ENCODE measurements at places on chromosomes 1 and 21. TPM values are rescaled to one million over a fixed set of nuclear protein-coding genes. Genes with fewer than 3 reads are reported as not detected.

DNA sequence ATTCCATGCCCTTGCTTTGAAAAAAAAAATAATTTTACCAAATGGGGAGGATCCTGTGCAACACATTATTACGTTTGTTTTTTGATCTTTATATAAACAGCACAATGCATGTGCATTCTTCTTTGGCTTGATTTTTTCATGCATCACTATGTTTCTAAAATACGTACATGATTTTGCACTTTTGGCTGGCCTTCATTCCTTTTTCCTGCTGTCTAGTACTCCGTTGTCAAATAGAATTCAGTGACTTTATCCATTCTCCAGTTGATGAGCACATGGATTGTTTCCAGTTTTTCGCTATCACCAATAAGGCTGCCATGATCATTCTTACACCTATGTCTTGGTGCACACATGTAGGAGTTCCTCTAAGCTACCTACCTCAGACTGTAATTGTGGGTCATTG, 63.0 kb upstream of the ID3 start:
- no peaks in the 10 kb centered on the region for H3K4me1 ChIP-seq
- no peaks in the 10 kb centered on the region for H3K36me3 ChIP-seq
- no peaks in the 10 kb centered on the region for H3K27me3 ChIP-seq
- DNase-seq: no peak

DNA sequence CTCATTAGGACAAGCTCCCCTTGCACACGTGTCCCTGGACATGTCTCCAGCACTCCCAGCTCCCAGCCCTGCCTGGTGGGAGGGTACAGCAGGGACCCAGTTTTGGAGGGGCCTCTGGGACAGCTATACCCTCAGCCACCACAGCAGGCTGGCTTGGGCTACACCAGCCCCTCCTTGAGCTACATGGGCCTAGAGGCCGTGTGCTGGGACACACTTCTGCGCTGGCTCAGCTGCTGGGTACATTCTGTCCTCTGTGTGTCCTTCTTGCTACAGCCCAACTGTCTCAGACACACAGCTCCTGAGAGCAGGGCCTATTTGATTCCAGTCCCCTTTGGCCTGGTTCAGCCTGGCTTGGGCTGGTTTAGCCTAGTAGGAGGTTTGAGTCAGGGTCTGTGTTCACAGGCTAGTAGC, 26.7 kb downstream of the DMAP1 start:
- no peak overlapping the region for H3K4me3 ChIP-seq
- peaks cover 4% of the 10 kb centered on the region for H3K36me3 ChIP-seq
- H3K4me1 ChIP-seq: peaks cover 3% of the 10 kb centered on the region
- peak overlapping the region; percentile 87 for H3K27ac ChIP-seq

GRCh38 chr21:43305811-43306311, 121.1 kb downstream of the SIK1 start:
- no peaks in the 10 kb centered on the region for H3K27me3 ChIP-seq
- H3K36me3 ChIP-seq: no peaks in the 10 kb centered on the region
- no peak overlapping the region for H3K27ac ChIP-seq
- peaks cover 4% of the 10 kb centered on the region for H3K4me1 ChIP-seq

DNA sequence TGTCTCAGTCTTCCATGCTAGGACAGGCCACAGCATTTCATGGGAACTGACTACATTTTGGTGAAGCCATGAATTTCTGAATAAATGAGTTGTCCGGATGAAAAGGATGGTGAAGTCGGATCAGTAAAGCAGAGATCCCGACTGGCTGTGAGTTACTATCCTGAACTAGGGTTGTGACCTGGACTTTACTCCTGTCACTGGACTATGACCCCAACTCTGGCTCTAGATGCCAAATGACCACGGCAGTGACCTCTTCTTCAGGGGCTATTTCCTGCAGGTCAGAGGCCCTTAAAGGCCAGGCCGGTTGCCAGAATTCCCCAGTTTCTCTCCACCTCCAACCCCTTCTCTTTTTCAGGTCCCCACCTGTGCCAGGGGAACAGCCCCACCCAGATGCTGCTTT, 1.7 kb upstream of the NECTIN4 start:
- peaks cover 5% of the 10 kb centered on the region for H3K4me1 ChIP-seq
- no peaks in the 10 kb centered on the region for H3K36me3 ChIP-seq
- no peak for DNase-seq
- H3K27me3 ChIP-seq: no peaks in the 10 kb centered on the region
- no peak overlapping the region for H3K4me3 ChIP-seq
- H3K27ac ChIP-seq: no peak overlapping the region

GRCh38 chr1:112232848-112233247, 163.2 kb upstream of the CTTNBP2NL start:
- H3K27ac ChIP-seq: no peak overlapping the region
- H3K4me3 ChIP-seq: no peak overlapping the region
- no peak for DNase-seq
- H3K36me3 ChIP-seq: no peaks in the 10 kb centered on the region
- H3K27me3 ChIP-seq: no peaks in the 10 kb centered on the region

- H3K27me3 ChIP-seq: no peaks in the 10 kb centered on the region
- no peak overlapping the region for H3K4me3 ChIP-seq
- DNase-seq: peak; percentile 90
Measured at GRCh38 chr1:206106328-206107167, 10.6 kb downstream of the AVPR1B start.

DNA sequence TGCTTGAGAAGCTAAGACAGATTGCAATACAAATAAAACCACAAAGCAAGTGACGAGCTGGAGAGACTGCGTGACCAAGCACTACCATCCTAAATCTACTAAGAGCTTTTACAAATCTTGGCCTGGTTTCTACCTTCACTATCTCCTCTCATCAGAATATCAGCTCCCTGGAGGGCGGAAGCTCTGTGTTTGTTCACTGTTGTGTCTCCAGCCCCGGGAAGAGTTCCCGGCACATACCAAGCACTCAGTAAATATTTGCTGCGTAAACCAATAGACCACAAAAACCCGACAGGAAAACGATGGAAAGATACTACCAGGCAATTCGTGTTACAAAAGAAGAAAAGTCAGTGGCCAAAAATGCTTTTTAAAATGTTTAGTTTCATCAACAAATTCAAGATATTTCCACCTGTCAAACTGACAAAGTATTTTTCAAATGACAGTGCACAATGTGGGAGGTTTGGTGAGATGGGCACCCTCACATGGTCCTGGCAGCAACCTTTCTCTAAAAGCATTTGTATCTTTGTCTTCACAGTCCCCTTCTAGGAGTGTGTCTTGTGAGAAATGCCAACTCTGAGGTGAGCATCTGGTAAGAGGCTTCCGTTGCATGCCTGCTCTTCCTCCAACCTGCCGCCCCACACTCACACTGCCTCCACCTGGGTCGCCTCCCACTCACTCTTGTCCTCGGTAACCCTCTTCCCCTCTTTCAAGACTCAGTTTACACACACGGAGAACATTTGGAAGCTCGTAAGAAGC, 34.7 kb downstream of the SLC1A7 start:
- DNase-seq: no peak
- H3K4me1 ChIP-seq: no peaks in the 10 kb centered on the region
- H3K27me3 ChIP-seq: no peaks in the 10 kb centered on the region
- H3K27ac ChIP-seq: no peak overlapping the region
- no peak overlapping the region for H3K4me3 ChIP-seq
- no peaks in the 10 kb centered on the region for H3K36me3 ChIP-seq

DNA sequence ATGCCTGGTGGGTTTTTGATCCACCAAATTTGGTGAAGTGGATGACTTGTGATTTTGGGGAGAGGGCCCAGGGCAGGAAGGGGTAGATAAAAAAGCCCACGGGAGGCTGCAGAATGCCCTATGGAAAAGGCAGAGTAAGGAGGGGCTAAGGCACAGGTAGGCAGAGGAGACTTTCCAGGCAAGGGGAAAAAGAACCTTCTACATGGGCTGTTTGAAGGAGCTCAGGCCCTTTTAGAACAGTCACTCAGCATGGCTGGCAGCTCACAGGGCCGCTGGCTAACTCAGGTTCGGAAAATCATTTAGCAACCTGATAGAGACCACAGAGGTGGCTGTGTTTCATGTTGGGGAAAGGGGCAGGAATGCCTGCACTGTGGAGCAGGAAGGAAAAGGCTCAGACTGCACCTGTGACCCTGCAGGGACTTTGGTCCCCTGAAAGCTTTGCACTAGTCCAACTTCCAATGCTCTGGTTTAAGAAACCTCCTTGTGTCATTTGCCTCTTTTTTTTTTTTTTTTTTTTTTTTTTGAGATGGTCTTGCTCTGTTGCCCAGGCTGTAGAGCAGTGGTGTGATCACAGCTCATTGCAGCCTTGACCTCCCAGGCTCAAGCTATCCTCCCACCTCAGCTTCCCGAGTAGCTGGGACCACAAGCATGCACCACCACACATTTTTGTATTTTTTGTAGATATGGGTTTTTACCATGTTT, 58.5 kb upstream of the ENAH start:
- no peaks in the 10 kb centered on the region for H3K4me1 ChIP-seq
- H3K36me3 ChIP-seq: no peaks in the 10 kb centered on the region
- H3K4me3 ChIP-seq: no peak overlapping the region

GRCh38 chr1:92425617-92426016, 61.1 kb downstream of the GFI1 start:
- H3K27ac ChIP-seq: no peak overlapping the region
- DNase-seq: no peak
- no peak overlapping the region for H3K4me3 ChIP-seq
- no peaks in the 10 kb centered on the region for H3K27me3 ChIP-seq
- H3K36me3 ChIP-seq: no peaks in the 10 kb centered on the region

GRCh38 chr1:185559684-185560331, 174.4 kb upstream of the HMCN1 start:
- no peaks in the 10 kb centered on the region for H3K36me3 ChIP-seq
- no peak overlapping the region for H3K4me3 ChIP-seq

Gene ADORA1
- total RNA-seq: 2.3 TPM

Gene PLPP3
- 121 TPM for total RNA-seq
